ENCODE measurements at places on chromosomes 7 and 10. TPM values are rescaled to one million over a fixed set of nuclear protein-coding genes. Genes with fewer than 3 reads are reported as not detected.

Gene GIMAP8
- total RNA-seq = 6.3 TPM

Gene PPRC1
- 10.1 TPM for total RNA-seq

Gene BICC1
- total RNA-seq = 28.8 TPM

GRCh38 chr7:45881759-45882464 is 6.4 kb upstream of the IGFBP1 start:
- H3K4me1 ChIP-seq = no peaks in the 10 kb centered on the region
- no peak for DNase-seq
- peaks cover 20% of the 10 kb centered on the region for H3K27me3 ChIP-seq
- no peak overlapping the region for H3K4me3 ChIP-seq
- H3K27ac ChIP-seq = no peak overlapping the region
- H3K36me3 ChIP-seq = no peaks in the 10 kb centered on the region

DNA sequence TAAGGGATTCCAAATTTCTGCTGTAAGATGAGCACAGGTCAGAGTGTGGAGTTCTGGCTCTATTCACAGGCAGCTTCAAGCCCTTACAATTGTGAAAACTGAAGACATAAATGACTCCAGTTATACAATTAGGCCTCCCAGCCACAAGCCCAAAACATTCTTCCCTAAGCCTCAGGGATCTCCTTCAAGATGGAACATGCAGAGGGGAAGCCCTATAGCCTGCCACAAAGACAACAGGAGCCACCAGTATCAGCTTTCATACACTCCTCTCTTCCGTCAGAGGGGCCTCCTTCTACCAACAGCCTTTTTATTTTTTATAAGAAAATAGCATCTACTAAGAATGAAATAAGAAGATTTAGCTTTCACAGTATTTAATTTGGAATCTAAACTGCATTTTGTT is 46.5 kb downstream of the DLD start:
- H3K4me3 ChIP-seq = no peak overlapping the region
- H3K4me1 ChIP-seq = no peaks in the 10 kb centered on the region
- no peaks in the 10 kb centered on the region for H3K36me3 ChIP-seq

DNA sequence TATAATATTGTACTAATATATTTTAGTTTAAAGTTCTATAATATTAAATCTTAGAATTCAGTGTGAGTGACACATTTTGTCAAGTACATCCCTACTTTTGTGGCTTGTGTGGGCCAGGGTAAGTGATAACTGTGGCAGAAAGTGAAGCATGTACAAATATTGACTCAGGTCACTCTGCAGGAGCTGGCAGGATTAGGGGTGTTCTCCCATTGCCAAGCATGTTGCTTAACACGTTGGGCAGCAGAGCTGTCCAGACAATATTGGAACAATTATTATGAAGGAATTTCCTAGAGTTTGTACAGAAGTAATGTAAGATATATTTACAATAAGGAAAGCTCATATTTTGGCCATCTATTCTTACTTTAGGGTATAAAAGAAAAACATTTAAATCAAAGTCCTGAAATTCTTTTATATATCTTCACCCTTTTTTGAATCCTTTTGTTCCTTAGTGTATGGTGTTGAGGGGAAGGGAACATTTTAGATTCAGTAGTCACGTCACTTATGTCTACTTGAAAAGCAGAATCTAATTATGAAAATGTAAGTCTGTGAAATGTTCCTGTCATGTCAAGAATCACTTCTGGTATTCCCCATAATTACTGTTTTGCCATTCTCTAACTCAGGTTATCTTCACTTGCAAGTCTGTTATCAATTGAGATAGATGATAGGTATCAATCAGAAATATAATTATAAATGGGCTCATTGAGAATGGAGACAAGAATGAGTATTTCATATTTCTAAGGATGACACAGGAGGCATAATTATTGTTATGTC is 4.0 kb downstream of the HDAC9 start:
- H3K36me3 ChIP-seq = no peaks in the 10 kb centered on the region
- H3K27ac ChIP-seq = no peak overlapping the region
- H3K4me1 ChIP-seq = peaks cover 17% of the 10 kb centered on the region
- no peak overlapping the region for H3K4me3 ChIP-seq

DNA sequence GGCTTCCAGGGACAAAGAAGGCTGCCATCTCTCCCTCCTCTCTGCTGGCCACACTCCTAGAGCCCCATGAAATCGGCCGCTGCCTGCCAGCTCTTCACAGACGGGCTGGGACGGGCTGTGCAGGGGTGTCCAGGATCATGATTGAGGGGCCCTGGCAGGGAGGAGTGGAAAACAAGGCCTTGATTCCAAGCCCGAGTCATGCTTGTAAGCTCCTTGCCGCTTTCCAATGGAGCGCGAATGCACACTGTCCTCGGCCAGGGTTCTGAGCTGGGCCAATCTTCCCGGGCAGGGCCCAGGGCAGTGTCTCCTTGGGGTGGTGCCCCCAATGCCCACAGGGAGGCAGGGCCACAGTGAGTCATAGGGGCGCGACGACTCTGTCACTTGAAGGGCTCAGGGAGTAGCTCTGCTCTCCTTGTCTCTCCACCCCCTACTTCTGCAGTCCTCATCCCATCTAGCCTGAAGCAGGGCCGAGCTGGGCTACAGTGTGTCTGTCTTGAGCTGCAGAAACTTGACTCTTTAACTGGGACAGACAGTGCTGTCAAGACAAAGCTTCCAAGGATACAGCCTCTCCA is 186.2 kb upstream of the SVIL start:
- no peak overlapping the region for H3K27ac ChIP-seq
- DNase-seq = no peak
- no peaks in the 10 kb centered on the region for H3K27me3 ChIP-seq

DNA sequence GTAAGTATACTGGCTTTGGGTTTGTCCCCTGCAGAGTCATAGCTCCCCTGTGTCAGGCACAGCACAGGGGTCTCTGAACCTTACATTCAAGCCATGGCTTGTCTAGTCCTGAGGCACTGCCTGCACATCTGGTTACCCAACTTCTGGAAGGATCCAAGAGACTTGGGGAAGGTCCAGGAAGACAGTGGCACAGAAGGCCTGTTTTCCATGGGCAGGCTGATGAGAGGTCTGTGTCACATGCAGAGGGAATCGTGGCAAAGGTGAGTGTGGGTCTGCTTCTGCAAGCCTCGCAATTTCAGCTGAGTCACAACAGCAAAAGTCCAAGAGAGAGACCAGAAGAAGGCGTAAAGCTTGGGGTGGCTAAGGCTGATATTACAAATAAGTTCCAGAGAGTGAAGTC is 28.4 kb upstream of the BMPR1A start:
- no peaks in the 10 kb centered on the region for H3K4me1 ChIP-seq
- H3K27ac ChIP-seq = no peak overlapping the region
- no peaks in the 10 kb centered on the region for H3K27me3 ChIP-seq
- no peak overlapping the region for H3K4me3 ChIP-seq

DNA sequence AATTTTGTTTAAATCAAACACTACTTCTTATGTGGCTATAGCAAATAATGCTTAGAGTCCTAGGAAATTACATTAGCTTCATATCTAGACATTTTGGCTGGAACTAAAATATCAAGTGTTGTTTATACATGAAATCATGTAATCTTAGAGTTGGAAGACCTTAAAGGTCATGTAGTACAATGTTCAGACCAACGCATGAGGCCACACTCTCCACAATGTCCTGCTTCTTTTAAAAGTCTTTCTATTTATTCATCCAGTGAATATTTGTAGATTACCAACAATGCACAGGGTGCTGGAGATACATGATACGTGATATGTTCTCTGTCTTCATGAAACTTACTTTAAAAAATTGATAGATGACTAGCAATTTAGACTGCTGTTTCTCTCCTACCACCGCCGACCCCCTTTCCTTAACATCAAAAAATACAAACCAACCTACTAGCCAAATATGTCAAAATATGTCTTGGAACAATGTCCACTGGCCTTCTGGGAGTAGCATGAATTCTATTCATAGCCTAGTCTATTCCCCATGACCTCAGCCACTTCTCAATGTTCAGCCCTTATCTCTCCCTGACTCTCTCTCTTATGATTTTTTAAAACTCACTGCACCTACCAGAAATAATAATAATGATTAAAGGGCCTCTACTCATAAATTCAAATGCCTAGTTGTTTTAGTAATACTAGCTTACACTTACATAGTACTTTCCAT is 59.5 kb upstream of the CAV2 start:
- H3K4me1 ChIP-seq = no peaks in the 10 kb centered on the region
- no peak for DNase-seq
- H3K4me3 ChIP-seq = no peak overlapping the region
- no peaks in the 10 kb centered on the region for H3K36me3 ChIP-seq

- no peaks in the 10 kb centered on the region for H3K27me3 ChIP-seq
- no peak overlapping the region for H3K4me3 ChIP-seq
- no peaks in the 10 kb centered on the region for H3K4me1 ChIP-seq
- H3K27ac ChIP-seq = no peak overlapping the region
- no peak for DNase-seq
Measured at GRCh38 chr7:155289949-155290501, 7.7 kb upstream of the INSIG1 start.

- H3K4me1 ChIP-seq = no peaks in the 10 kb centered on the region
- no peak overlapping the region for H3K27ac ChIP-seq
- H3K36me3 ChIP-seq = no peaks in the 10 kb centered on the region
Measured at GRCh38 chr7:24587853-24588252, 14.6 kb downstream of the PALS2 start.

DNA sequence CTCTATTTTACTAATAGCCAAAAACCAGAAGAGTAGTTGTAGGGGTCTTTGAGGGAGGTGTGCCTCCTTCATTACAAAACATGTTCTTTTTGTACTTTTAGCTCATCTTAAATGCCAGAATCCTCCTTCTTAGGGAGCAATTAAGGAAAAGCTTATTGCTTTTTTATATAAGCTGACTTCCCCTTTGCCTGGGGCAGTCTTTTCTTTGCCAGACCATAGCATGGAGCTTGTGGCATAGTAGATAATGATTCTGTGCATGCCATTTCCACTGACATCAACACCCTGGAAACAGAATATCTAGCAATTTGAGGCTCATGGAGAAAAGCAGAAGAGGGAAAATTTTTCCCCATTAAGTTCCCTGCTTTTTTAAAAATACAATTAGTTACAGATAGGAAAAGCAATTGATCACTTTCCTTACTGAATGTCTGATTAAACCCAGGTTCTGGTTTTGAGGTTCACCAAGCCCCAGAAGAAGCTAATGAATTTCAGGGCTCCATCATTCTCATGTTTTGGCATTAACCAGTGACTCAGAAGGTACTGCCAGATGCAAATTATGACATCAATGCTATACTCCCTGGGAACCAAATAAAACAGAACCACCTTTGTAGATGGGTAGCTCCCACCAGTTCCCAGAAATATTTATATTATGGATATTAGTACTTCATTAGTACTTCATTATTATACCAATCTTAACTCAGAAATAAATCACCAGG is 410.6 kb downstream of the KCNMA1 start:
- H3K4me3 ChIP-seq = no peak overlapping the region
- no peak overlapping the region for H3K27ac ChIP-seq
- H3K36me3 ChIP-seq = no peaks in the 10 kb centered on the region
- no peaks in the 10 kb centered on the region for H3K4me1 ChIP-seq
- no peak for DNase-seq
